ENCODE measurements at places on chromosomes 11 and 22. TPM values are rescaled to one million over a fixed set of nuclear protein-coding genes. Genes with fewer than 3 reads are reported as not detected.
A peak's percentile ranks its signal among the peaks of the same experiment; 100 is the strongest.

- no peaks in the 10 kb centered on the region for H3K4me1 ChIP-seq
- H3K4me3 ChIP-seq: no peak overlapping the region
- DNase-seq: no peak
- peaks cover 4% of the 10 kb centered on the region for H3K27me3 ChIP-seq
- no peak overlapping the region for H3K27ac ChIP-seq
- no peaks in the 10 kb centered on the region for H3K36me3 ChIP-seq
Measured at GRCh38 chr11:16028419-16028818, 327.9 kb downstream of the SOX6 start.

The CSRP3 gene
- not detected for total RNA-seq

The OR56A1 gene
- total RNA-seq: not detected

DNA sequence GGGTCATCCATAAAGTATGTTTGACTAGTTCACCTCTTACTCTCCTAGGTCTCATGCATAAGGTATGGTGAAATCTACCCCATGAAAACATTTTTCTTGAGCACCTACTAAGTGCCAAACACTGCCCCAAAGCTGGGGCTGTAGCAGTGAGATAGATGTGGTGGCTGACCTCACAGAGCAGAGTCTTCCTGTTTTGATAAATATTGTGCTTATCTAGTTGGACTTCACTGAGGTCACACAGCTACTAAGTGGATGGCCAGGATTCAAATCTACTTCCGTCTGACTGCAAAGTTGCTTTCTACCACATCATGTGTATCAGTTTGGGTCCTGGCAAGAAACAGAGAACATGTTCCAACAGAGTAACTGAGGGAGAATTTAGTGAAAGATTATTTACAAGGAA, 6.4 kb upstream of the HTATIP2 start:
- no peak for DNase-seq
- peaks cover 16% of the 10 kb centered on the region for H3K4me1 ChIP-seq

The TEX54 gene
- total RNA-seq: not detected

- H3K4me3 ChIP-seq: no peak overlapping the region
- H3K36me3 ChIP-seq: no peaks in the 10 kb centered on the region
- no peaks in the 10 kb centered on the region for H3K4me1 ChIP-seq
- no peak for DNase-seq
- no peaks in the 10 kb centered on the region for H3K27me3 ChIP-seq
Measured at GRCh38 chr11:2555891-2556290, 111.1 kb downstream of the KCNQ1 start.

- H3K27me3 ChIP-seq: no peaks in the 10 kb centered on the region
- no peaks in the 10 kb centered on the region for H3K36me3 ChIP-seq
- H3K4me1 ChIP-seq: peaks cover 17% of the 10 kb centered on the region
- peak; percentile 77 for DNase-seq
- H3K27ac ChIP-seq: peak overlapping the region; percentile 34
Measured at GRCh38 chr11:76885390-76886097, 24.8 kb downstream of the ACER3 start.

Data from PC-3 (cell line).